ENCODE measurements at places on chromosomes 16 and 17.

DNA sequence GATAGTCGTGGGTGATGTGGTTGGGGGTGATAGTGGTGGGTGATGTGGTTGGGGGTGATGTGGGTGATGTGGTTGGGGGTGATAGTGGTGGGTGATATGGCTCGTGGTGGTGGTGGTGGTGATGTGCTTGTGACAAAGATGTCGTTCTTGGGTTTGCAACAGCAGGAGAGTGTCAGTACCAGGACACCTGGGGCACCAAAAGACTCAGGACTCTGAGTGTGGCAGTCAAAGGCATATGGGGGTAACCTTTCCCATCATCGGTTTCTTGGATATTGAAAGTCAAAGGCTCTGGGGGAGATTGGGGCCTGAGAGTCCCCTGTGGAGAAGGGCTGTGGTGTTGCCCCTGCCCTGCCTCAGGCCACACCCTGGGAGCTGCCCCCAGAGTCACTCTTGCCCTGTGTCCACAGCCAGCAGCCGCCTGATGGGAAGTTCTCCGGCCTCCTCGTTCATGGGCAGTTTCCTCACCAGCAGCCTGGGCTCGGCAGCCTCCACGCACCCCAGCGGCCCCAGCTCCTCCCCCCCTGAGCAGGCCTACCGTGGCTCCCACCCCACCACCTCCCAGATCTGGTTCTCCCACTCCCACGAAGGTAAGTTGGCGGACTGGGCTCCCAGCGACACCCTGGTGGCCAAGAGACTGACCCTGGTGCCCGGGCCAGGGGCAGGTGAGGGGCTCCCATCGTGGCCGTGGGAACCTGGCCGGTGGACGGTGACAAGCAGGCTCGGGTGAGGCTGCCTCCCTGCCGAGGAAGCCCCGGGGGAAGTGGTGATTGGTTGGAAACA lies 31.3 kb downstream of the BAHCC1 start:
- no peak for DNase-seq

GRCh38 chr16:8675183-8676159 lies 1.1 kb downstream of the ABAT start:
- DNase-seq = peak; percentile 13

- no peak for DNase-seq
Observed at GRCh38 chr17:5304636-5305035, 22.6 kb downstream of the RABEP1 start.

DNA sequence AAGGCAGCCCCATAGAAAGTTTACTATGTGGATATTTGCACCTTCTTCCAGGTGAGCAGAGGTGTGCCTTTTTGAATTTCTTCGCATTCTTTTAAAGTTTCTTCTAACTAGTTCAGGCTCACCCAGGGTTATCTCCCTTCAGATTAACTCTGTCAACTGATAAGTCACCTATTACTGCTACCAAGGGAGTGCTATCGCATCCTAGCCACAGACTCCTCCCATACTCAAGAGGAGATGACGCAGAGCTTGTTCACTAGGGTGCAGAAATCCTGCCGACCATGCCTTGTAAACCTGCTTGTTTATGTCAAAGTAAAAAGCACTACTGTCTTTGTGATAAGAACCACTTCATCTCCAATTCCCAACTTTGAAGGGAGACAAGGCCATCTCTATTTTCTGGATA lies 390.1 kb downstream of the RBFOX1 start:
- no peak for DNase-seq

DNA sequence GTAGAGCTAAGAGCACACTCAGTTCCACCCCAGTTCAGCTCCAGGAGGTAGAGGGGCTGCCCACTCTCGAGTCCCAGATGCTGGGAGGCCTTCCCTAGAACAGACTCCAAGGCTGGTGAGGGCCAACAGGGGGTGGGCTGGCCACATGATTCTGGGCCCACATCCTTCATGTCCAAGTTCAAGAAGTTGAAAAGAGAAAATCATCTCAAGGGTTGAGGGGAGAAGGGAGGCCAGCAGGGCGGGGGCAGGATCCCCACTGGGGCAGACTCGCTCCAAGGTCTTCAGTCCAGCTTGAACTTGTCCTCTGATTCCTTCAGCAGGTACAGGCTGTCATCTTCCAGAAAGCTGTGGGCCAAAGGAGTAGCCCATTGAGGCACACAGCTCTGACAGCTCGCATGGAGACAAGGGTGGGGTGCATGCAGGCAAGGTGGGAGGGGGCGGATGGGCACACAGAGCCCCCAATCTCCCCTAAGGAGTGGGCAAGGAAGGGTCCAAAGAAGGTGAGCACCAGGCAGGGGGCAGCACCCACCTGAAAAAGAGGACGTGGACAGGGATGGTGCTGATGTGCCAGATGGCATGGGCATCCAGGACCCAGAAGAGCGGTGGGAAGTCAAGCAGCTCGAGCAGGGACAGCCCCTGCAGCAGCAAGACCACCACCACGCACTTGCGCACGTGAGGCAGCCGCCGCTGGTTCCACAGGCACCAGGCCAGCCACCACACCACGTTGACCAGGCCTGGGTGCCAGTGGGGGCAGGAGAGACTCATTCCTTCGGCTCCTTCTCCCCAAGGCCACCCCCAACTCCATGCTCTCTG lies 4.5 kb downstream of the PNMT start:
- DNase-seq = no peak

- DNase-seq = no peak
Observed at GRCh38 chr17:64377769-64378282, 12.8 kb downstream of the PECAM1 start.

GRCh38 chr17:48162306-48162934 lies 54.9 kb downstream of the SNX11 start:
- no peak for DNase-seq

GRCh38 chr16:68425498-68426346 lies 22.6 kb downstream of the SMPD3 start:
- DNase-seq = no peak

GRCh38 chr17:2610195-2611175 lies 17.0 kb downstream of the PAFAH1B1 start:
- no peak for DNase-seq

DNA sequence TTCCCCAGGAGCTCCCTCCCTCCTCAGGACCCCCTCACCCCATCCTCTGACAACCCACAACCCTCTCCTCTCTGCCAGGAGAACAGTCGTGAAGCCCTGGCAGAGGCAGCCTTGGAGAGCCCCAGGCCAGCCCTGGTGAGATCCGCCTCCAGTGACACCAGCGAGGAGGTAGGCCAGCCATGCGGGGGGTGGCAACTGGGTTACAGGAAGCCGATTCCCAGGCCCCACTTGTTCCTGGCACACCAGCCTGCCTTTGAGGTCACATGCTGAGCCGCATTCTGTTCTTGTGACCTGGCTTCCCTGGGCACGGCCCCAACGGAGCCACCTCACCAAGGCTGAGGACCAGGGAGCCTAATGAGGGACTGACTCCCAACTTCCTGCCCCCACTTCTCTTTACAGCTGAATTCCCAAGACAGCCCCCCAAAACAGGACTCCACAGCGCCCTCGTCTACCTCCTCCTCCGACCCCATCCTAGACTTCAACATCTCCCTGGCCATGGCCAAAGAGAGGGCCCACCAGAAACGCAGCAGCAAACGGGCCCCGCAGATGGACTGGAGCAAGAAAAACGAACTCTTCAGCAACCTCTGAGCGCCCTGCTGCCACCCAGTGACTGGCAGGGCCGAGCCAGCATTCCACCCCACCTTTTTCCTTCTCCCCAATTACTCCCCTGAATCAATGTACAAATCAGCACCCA lies 7.9 kb downstream of the NAT9 start:
- DNase-seq = no peak

DNA sequence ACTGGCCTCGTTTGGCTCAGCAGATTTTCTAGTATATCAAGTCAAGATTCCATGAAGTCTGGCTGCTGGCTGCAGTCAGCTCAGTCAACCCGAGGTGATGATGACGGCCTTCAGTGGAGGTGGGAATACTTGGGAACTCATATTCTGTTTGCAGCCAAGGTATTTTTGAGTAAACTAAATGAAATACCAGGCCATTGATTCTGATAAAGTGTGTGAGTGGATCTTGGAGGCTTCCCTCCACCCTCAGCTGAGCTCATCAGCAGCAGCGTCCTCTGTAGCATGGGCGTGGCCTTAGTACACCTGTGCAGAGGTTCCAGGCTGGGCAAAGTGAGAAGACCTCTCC lies 22.0 kb upstream of the TACO1 start:
- DNase-seq = no peak

GRCh38 chr16:79593074-79593531 lies 7.4 kb downstream of the MAF start:
- DNase-seq = no peak

DNA sequence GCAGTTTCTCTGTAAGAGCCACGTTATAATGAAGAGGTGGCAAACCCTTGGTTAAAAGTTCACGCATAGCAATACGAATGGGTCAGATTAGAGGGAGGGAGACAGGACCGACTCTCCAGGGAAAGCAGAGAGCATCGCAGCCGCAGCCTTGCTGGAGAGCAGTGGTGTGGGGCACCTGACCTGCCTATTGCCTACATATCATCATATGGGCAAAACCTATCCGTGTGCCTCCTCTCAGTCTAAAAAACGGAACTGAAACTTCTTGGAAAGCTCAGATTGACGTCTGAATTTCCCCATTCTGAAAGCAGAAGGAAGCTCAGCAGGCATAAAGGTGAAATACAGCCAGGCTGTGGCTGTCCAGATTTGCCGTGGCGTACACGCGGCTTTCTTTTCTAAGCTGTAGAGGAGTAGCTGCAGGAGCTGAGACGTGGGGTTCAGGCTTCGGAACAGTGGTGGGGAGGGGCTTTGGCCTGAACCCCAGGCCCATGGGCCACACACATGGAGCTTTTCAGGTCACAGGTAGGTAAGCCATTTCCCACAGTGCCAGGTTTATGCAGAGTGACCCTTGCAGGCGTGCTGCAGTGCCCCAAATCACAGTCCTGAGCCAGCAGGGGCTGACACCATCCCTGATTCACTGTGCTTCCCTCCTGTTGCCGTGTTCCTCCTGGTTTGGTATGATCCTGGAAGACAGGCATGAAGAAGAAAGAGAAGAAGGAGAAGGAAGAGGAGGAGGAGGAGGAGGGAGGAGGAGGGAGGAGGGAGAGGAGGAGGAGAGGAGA lies 41.6 kb upstream of the TNRC6C start:
- DNase-seq = no peak

DNA sequence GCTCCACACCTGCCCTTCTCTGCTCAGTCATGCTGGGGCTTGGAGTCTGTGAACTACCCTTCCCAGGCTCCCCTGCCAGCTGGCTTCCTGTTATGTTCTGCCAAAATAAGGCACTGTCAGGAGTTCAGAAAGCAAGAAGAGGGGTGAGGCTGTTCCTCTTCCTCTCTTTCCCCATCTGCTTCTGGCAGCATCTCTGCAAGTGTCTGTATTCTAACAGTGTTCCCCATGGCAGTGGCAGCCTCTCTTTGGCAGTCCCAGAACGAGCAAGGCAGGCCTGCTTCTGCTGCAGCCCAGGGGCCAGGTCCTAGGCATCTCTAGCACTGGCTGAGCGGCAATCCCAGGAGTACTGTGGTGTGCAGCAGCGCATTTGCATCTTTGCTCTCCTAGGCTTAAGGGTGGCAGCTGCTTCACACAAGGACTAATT lies 219.1 kb downstream of the STX8 start:
- DNase-seq = no peak

DNA sequence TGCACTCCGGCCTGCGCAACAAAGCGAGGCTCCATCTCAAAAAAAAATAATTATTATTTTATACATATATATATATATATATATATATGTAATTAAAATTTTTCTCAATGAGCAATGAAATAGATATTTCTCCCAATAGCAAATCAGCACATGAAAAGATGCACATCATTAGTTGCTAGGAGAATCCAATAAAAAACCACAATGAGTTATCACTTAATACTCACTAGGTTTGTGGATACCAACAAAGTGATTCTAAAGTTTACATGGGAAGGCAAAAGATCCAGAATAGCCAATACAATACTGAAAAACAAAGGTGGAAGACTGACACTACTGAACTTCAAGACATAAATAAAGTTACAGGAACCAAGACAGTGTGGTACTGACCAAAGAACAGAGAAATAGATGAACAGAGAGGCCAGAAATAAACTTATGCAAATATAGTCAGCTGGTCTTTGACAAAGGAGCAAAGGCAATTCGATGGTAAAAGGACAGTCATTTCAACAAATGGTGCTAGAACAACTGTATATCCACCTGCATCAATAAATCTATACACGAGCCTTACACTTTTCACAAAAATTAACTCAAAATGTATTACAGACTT lies 13.6 kb downstream of the SMG6 start:
- DNase-seq = no peak

DNA sequence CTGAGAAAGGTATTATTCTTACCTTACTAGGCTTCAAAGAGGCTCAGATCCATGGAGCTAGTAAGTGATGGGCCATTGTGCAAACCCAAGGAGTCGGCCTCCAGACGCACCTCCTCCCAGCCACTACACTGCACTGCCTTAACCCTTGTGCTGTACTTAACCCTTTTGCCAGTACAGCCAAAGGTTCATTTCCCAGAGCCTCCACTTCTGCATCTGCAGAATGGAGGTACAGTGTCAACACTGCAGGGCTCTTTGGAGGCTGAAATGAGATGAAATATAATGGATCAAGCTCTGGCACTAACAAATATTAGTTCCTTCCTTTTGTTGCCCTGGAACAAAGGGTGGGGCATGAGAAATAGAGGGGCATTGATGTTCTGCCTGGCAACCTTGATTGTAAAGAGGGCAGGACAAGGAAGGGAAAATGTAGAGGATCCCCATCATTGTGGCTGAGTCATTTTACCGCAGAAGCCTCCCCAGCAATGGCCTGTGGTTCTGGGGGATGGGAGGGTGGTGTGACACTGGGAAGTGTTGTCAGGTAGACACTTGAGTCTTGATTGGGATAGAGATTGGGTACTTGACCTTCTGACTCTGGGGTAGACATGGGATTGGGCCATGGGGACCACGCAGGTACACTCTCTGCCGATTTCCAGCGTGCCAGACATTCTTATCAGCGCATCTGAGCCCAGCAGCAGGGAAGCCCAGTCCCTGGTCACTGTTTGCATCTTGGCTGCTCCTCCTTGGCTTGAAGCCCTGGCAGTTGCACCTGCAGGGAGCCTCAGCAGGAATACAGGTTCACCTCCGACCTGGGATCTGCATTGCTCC lies 84.0 kb downstream of the MSI2 start:
- DNase-seq = no peak

DNA sequence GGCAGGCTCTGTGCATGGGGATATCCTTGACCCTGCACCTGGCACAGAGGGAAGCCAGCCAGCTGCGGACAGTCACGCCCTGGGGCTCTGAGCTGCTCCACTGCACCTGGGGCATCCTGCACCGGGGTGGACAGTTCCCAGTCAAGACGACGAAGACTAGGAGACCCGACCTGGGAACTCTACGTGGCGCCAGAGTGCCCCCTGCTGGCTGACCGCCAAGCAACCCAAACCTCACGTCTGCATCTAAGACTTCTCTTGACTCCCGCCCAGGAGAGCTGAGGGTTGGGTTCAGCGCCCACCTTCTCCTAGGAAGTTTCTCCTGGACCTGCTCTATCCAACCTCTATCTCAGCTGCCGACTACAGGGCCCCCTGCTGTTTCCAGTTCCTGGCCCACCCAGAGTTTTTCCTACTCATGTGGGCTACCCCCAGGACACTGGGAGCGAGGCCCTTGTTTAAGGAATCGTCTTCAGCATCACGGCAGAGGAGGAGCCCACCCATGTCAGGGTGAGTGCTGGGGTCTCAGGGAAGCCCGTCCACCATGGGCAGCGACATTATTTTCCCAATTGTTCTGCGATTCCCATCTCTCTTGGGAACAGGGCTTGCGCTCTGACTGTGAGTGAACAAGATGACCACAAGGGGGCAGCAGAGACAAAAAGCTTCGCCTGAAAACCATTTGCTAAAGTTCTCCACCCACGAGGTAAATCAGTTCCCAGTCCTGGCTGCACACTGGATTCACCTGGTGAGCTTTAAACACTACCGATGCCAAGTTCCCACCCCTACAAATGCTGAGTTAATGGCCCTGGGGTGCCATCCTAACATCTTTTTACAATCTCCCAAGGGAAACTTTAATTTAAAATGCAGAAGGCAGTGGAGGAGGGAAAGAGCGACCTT lies 29.3 kb downstream of the TLE7 start:
- DNase-seq = peak; percentile 14

Measured in stimulated activated CD4-positive, alpha-beta T cell treated with anti-CD3 and anti-CD28 coated beads, TNF-alpha, amount 100 ng/mL, for 1 hour (primary cell).